ENCODE measurements at places on chromosomes 2 and 18.

- DNase-seq, result no peak
Observed at GRCh38 chr2:202148515-202149154, 75.6 kb downstream of the KIAA2012 start.

- DNase-seq, result no peak
Observed at GRCh38 chr2:231183851-231184250, 14.6 kb upstream of the ARMC9 start.

- no peak for DNase-seq
Observed at GRCh38 chr2:3078684-3079083, 298.9 kb downstream of the EIPR1 start.

- DNase-seq, result no peak
Observed at GRCh38 chr18:49028801-49029506, 78.2 kb upstream of the SMAD7 start.

DNA sequence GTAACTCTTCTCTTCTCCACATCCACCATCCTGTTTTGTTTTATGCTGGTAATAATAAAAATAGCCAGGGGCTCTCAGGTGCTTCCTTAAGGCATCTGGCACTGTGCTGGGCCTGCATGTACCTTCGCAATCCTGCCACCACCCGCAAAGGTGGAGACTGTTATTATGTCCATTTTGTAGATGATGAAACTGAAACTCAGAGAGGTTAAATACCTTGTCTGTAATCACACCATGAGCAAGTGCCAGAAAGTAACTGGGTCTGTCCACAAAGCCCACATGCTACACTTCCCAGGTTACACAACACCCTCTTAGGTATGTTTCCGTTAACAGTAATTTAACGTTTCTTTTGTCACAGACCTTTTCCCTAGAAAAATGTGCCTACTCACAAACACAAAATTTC, 27.0 kb downstream of the NRP2 start:
- no peak for DNase-seq

DNA sequence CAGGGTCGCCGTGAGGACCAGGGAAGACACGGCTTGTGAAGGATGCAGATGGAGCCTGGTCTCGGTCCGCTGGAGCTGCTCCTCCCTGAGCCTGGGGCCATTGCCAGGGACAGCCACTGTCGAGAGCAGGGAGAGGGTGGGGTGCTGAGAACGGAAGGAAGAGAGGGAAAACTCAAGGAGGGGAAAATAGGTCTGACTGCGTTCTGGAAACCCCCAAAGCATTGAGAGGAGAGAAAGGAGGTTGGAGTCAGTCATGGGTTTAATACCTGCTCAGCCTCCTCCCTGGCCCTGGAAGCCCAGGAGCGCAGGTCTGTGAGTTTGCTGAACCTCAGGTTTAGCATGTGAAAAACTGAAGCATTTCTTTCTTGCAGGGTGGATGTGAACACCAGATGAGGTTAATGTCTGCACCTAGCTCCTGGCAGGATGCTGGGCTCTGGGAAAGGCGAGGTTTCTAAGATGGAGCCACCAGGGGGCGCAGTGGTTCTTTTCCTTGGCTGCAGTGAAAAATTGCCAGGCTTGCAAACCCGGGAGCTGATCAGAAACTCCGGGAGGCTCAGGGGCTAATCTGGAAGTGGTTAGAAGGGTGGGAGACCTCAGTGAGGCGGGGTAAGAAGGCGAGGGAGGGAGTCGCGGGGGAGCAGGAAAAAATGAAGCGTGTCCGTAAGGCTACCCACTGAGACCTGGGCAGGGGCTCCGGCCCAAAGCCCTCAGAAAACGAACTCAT, 33.6 kb upstream of the RNF149 start:
- peak; percentile 68 for DNase-seq

Measured in activated CD4-positive, alpha-beta T cell treated with anti-CD3 and anti-CD28 coated beads, Interleukin-2, amount 50 U/mL, for 16 hours (primary cell).